Lower lobe of right lung (tissue), 2 donors: ENCODE measurements at places on chromosomes 1 and 21.

- no peaks in the 10 kb centered on the region for H3K27me3 ChIP-seq
- no peak overlapping the region for H3K4me3 ChIP-seq
- no peak for DNase-seq
- H3K4me1 ChIP-seq: no peaks in the 10 kb centered on the region
- H3K27ac ChIP-seq: no peak overlapping the region
- no peaks in the 10 kb centered on the region for H3K36me3 ChIP-seq
Measured at GRCh38 chr21:31351438-31351837, 7.4 kb upstream of the TIAM1 start.

- no peaks in the 10 kb centered on the region for H3K27me3 ChIP-seq
- no peak for DNase-seq
- peak overlapping the region; percentile 76 for H3K27ac ChIP-seq
- H3K36me3 ChIP-seq: peaks cover 23% of the 10 kb centered on the region
- peaks cover 25% of the 10 kb centered on the region for H3K4me1 ChIP-seq
Measured at GRCh38 chr1:155166051-155166470, 7.0 kb downstream of the KRTCAP2 start.

GRCh38 chr1:204089044-204089751 lies 16.3 kb downstream of the SOX13 start:
- peak overlapping the region; percentile 19 for H3K4me3 ChIP-seq
- no peaks in the 10 kb centered on the region for H3K27me3 ChIP-seq
- DNase-seq: no peak

- no peaks in the 10 kb centered on the region for H3K27me3 ChIP-seq
- H3K36me3 ChIP-seq: no peaks in the 10 kb centered on the region
- no peak overlapping the region for H3K27ac ChIP-seq
- no peak for DNase-seq
- H3K4me1 ChIP-seq: no peaks in the 10 kb centered on the region
- no peak overlapping the region for H3K4me3 ChIP-seq
Measured at GRCh38 chr1:40567825-40568224, 36.4 kb downstream of the ZNF684 start.

DNA sequence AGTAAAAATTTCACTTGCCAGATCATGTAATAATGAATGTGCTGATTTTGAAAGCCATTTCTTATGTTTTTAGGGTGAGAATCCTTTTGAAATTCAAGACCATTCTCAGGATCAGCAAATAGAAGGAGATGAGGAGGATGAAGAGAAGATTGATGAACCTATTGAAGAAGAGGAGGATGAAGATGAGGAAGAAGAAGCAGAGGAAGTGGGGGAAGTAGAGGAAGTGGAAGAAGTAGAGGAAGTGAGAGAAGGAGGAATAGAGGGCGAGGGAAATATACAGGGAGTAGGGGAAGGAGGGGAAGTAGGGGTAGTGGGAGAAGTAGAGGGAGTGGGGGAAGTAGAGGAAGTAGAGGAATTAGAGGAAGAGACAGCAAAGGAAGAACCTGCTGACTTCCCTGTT lies 32.4 kb downstream of the ZNF326 start:
- H3K36me3 ChIP-seq: peaks cover 89% of the 10 kb centered on the region
- no peak for DNase-seq
- no peaks in the 10 kb centered on the region for H3K4me1 ChIP-seq
- H3K27ac ChIP-seq: no peak overlapping the region
- no peaks in the 10 kb centered on the region for H3K27me3 ChIP-seq

DNA sequence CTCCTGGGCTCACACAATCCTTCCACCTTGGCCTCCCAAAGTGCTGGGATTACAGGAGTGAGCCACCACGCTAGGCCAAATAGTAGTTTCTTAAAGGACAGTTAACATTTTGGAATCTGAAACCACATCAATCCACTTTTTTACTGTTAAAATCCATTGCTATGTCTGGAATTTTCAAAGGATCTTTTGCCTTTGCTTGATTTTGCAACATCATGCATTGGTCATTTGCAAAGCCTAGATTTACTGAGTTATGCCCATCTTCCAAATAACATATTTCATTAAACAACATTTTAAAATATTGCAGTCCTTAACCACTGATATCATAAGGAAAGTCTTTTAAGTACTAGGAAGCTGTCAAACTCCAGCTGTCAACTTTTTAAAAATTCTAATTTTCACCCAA lies 3.3 kb downstream of the POGZ start:
- no peaks in the 10 kb centered on the region for H3K27me3 ChIP-seq
- DNase-seq: no peak
- no peaks in the 10 kb centered on the region for H3K36me3 ChIP-seq
- H3K4me1 ChIP-seq: peaks cover 42% of the 10 kb centered on the region
- no peak overlapping the region for H3K27ac ChIP-seq

GRCh38 chr1:32028746-32029145 lies 15.1 kb downstream of the KHDRBS1 start:
- no peak overlapping the region for H3K27ac ChIP-seq
- H3K27me3 ChIP-seq: no peaks in the 10 kb centered on the region
- H3K4me3 ChIP-seq: no peak overlapping the region
- H3K36me3 ChIP-seq: peaks cover 45% of the 10 kb centered on the region
- DNase-seq: no peak
- H3K4me1 ChIP-seq: peaks cover 7% of the 10 kb centered on the region

DNA sequence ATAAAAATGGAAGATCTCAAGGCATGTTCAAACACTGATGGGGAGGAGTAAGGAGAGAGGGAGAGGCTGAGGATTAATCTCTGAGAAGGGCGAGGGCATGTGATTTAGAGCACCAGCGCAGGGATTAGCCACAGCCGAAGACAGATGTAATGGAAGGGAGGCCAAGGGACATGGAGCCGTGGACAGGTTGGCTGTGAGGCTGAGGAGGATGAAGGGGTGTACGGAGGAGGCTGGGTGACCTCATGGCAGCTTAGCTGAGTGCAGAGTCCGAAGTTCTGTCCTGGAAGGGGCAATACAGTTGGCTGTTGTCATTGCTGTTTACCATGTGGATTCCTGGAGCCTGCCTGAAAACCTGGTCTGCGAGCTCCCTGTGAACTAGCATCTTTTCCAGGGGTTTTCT lies 342.8 kb downstream of the RPS6KC1 start:
- no peak overlapping the region for H3K4me3 ChIP-seq
- DNase-seq: no peak
- H3K4me1 ChIP-seq: no peaks in the 10 kb centered on the region
- no peak overlapping the region for H3K27ac ChIP-seq
- H3K36me3 ChIP-seq: no peaks in the 10 kb centered on the region

DNA sequence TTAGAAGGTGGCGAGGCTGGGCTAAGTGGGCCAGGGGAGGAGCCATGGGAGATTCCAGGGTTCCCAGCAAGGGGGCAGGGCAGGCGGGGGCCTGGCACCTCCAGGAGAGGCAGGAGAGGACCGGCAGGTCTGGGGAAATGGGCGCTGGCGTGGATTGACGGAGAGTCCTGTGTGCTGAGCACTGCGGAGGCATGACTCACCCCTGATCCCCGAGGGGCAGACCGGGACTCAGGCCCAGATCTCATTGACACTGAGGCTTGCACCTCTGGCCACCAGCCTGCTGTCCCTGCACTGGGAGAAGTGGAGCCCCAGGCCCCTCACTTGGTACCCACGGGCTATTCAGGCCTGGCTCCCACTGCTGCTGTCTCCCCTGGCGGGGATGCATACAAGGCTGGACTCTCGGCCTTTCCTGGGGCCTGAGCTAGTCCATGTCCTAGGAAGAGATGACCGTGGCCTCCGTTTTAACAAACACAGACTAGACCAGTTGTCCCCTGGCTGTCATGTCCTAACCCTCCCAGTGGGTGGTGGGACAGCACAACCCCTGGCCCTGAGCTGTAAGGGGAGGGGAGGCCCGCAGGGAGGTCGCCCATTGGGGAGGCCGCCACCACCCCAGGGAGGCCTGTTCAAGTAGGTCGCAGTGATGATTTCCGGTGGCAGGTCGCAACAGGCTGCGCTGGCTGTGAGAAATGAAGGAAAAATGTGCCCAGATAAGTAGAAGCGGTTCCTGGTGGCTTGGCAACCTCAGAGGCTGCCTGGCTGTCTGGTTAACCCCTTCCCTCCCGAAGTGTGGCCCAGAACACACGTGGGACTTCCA lies 39.7 kb downstream of the RIPK4 start:
- peaks cover 34% of the 10 kb centered on the region for H3K27me3 ChIP-seq
- no peaks in the 10 kb centered on the region for H3K36me3 ChIP-seq
- H3K27ac ChIP-seq: no peak overlapping the region
- H3K4me1 ChIP-seq: no peaks in the 10 kb centered on the region
- H3K4me3 ChIP-seq: no peak overlapping the region
- no peak for DNase-seq

GRCh38 chr1:201715801-201716741 lies 112.9 kb upstream of the IPO9 start:
- peak overlapping the region; percentile 91 for H3K27ac ChIP-seq
- peaks cover 9% of the 10 kb centered on the region for H3K36me3 ChIP-seq
- H3K27me3 ChIP-seq: no peaks in the 10 kb centered on the region
- DNase-seq: no peak
- H3K4me1 ChIP-seq: peaks cover 84% of the 10 kb centered on the region

DNA sequence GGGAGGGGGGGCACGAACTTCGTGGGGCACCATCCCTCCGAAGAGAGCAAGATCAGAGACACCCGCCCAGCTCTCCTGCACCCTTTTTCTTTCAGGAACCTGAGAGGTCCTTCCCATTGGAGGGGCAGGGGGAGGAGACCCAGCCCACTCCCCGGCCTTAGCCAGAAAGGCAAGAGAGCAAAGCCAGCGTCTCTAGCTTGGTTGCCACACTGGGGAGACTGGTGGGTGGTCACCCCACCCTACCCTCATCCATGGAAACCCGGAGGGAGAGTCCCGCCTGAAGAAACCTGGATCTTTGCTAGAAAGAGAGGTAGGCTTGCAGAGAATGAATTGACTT lies 246 bp downstream of the ATP2B4 start:
- H3K27ac ChIP-seq: peak overlapping the region; percentile 90
- peaks cover 4% of the 10 kb centered on the region for H3K36me3 ChIP-seq
- peak; percentile 71 for DNase-seq
- no peaks in the 10 kb centered on the region for H3K27me3 ChIP-seq

DNA sequence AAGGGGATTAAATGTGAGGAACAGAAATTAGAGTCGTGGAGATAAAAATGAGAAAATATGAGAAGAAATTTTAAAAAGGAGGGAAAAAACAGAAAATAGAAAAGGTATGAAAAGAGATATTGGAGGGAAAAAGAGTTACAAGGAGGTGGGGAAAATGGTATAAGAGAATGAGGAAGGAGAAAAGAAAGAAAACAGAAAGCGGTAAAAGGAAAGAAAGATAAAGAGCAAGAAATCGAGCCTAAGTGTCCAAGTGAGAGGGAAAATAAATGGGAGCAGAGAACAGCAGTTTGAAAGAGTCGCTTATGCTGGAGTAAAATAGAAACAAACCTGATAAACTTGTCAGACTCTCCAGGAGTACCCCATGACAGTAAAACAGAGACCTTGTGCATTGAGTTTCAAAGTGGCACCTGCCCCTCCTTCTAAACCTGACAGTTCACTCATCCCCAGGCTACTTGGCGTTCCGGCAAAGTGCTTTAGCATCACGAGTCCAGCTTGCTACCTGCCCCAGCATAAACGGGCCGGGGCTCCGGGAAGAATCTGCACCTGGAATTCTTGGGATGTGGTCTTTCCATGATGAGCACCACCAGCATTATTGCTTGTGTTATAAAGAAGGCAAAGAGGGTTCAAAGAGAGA lies 585 bp downstream of the NEGR1 start:
- H3K4me3 ChIP-seq: peak overlapping the region; percentile 75
- no peaks in the 10 kb centered on the region for H3K36me3 ChIP-seq
- no peaks in the 10 kb centered on the region for H3K27me3 ChIP-seq
- no peak for DNase-seq

- H3K4me1 ChIP-seq: no peaks in the 10 kb centered on the region
- H3K36me3 ChIP-seq: no peaks in the 10 kb centered on the region
- no peak overlapping the region for H3K27ac ChIP-seq
- DNase-seq: no peak
- H3K4me3 ChIP-seq: no peak overlapping the region
- H3K27me3 ChIP-seq: no peaks in the 10 kb centered on the region
Measured at GRCh38 chr1:63928186-63929105, 154.6 kb downstream of the ROR1 start.

DNA sequence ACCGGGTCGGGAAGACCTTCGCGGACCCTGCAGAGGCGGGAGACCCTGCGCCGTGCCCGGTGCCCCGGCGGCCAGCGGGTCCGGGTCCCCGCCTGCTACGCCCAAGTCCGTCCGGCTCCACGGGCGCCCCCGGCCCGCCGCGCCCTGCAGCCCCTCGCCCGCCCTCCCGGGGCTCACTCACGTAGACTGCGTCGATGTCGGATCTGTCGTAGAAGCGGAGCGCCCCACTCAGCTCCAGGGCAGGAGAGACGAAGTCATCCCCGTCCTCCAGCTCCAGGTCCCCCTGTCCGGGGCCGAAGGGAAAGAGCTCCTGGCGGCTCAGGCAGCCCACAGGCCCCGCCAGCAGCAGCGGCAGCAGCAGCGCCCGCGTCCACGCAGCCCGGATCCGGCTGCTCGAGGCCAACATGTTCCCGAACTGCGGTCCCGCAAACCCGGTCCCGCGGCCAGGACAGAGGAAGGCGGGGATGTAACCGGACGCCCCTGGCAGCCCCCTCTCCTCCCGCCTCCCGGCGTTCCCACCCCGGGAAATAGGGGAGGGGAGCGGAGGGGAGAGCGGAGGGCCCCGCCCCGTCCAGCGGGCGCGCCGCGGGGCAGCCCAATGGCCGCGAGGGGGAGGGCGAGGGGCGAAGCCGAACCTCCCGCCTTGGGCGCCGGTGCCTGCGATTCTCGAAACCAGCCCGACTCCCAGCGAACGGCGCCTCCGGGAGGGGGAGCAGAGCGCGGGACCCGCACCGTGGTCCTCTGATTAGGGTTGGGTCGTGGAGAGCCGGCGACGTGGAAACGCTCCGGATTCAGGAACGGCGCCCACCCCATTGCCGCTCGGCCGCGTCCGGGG lies at the start of gene NID1:
Gene NID1, minus strand, starts transcription at position 417 of the 835 bp plus-strand sequence. Its CDS starts 11 bp downstream, at position 406.
- H3K27me3 ChIP-seq: peaks cover 19% of the 10 kb centered on the region
- peak; percentile 74 for DNase-seq
- peaks cover 37% of the 10 kb centered on the region for H3K4me1 ChIP-seq
- H3K27ac ChIP-seq: peak within 1 kb of the TSS; percentile 93
- H3K36me3 ChIP-seq: no peaks in the 10 kb centered on the region

DNA sequence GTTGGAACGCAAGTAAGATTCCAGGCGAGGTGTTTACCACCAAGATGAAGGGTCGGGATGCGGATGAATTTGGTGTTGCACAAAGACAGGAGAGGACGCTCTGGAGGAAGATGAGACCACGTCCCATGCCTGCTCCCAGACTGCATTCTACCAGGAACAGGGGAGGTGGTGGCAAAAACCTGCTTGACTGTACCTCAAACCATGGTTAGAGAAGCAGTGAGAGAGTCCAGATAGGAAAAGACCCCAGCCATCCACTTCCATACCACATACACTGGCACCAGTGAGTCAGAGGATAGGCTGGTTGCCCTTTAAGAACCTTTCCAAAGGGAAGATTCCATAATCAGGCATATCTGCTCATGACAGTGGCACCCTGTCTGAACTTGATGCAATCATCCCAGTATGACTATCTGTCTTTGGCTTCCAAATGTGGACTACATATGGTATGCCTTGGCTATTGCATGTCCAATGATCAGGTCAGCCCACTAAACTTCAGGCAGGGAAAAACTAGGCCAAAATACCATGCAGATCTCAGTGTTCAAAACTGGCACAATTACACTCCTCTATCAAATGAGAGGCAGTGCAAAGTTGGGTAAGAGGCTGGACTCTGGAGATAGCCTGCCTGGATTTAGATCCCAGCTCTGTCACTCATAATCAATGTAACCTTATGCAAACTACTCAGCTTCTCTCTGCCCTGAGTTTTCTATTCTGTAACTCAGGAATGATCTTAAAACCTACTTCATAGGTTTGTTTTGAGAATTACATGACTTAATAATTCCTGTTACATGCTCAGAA lies 20.6 kb downstream of the NPR1 start:
- peak overlapping the region; percentile 15 for H3K4me3 ChIP-seq
- H3K36me3 ChIP-seq: no peaks in the 10 kb centered on the region
- H3K4me1 ChIP-seq: peaks cover 28% of the 10 kb centered on the region
- no peaks in the 10 kb centered on the region for H3K27me3 ChIP-seq
- no peak for DNase-seq

- H3K4me3 ChIP-seq: no peak overlapping the region
- H3K27me3 ChIP-seq: no peaks in the 10 kb centered on the region
- no peak for DNase-seq
- H3K4me1 ChIP-seq: peaks cover 20% of the 10 kb centered on the region
- no peak overlapping the region for H3K27ac ChIP-seq
Measured at GRCh38 chr1:66384258-66384921, 149.6 kb upstream of the SGIP1 start.
